ENCODE measurements at places on chromosomes 11 and 22. TPM values are rescaled to one million over a fixed set of nuclear protein-coding genes. Genes with fewer than 3 reads are reported as not detected.

The CST6 gene
- not detected for total RNA-seq

The LRRC51 gene
- total RNA-seq: 8.1 TPM

The PKDREJ gene
- not detected for total RNA-seq

The MYOD1 gene
- not detected for total RNA-seq

The RASGRP2 gene
- 0.50 TPM for total RNA-seq

The FXYD2 gene
- total RNA-seq: 0.33 TPM

The KREMEN1 gene
- total RNA-seq: 13.9 TPM

The CFAP300 gene
- total RNA-seq: 4.3 TPM

The FAM180B gene
- not detected for total RNA-seq

The DSCAML1 gene
- total RNA-seq: not detected

The TRIM22 gene
- total RNA-seq: 179 TPM

The ZNF280B gene
- total RNA-seq: 0.17 TPM

The OR6T1 gene
- total RNA-seq: not detected

The SNX32 gene
- 1.2 TPM for total RNA-seq

The E2F8 gene
- under 0.01 TPM for total RNA-seq

The RPS13 gene
- 1,005 TPM for total RNA-seq

The TEX54 gene
- not detected for total RNA-seq

The LMNTD2 gene
- 0.33 TPM for total RNA-seq

The SYCE3 gene
- not detected for total RNA-seq

The TPST2 gene
- 15.1 TPM for total RNA-seq

The BTG4 gene
- not detected for total RNA-seq

The SLC17A6 gene
- total RNA-seq: not detected

The FJX1 gene
- 11.9 TPM for total RNA-seq

The SELENOM gene
- 82.5 TPM for total RNA-seq

The DRICH1 gene
- not detected for total RNA-seq
